Ecto neural progenitor cell (in vitro differentiated cells): ENCODE measurements at places on chromosomes 13 and 19.

DNA sequence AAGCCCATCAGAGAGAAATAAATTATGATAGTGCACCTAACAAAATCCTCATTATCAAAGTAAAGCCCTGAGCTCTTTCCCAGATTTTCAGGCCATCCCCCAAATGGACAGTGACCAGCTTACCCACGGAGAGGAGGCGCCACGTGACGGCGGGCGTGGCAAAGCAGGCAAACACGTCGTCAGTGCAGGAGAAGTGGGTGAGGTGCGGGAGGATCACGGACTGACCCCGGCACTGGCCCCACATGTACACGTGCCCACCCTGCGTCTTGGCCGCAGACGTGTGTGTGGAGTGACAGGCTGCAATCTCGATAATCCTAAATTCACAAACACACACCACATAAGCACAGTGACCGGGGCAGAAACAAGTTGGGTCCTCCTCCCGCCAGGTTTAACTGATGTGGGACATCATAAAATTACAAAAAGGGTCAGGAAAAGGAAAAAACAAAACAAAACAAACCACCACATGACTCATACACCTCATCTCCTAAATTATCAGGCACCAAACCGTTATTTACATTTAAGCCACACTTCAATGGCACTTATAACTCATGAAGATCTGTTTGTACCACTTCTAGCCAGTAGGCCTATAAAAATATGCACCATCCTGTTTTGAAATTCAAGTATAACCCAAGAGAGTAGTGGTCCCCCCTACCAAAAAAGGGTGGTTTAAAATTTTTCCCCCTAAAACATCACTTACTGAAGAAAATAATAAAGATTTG lies 30.1 kb downstream of the RCBTB2 start:
- DNase-seq = no peak

DNA sequence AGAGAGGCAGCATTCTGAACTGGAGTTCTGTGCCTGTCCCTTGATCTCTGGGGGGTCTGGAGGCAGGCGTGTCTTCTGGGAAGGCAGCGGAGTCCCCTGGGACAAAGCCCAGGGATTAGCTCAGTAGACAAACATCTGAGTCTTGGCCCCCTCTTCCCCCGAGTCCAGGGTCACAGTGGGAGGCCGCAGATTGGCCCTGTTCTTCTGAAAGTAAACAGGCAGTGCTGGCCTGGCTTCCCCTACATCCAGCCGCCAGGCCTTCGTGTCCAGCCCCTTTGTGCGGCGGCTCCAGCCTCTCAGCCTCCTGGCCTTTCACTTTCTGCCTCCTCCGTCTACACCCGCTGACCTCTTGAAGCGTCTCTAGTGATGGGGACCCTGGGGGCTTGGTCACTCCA lies 989 bp downstream of the NFILZ start:
- peak; percentile 75 for DNase-seq

- peak; percentile 84 for DNase-seq
Observed at GRCh38 chr13:98839856-98840769, 87.6 kb upstream of the SLC15A1 start.

- peak; percentile 51 for DNase-seq
Observed at GRCh38 chr13:39417131-39417530, 185.9 kb downstream of the LHFPL6 start.

DNA sequence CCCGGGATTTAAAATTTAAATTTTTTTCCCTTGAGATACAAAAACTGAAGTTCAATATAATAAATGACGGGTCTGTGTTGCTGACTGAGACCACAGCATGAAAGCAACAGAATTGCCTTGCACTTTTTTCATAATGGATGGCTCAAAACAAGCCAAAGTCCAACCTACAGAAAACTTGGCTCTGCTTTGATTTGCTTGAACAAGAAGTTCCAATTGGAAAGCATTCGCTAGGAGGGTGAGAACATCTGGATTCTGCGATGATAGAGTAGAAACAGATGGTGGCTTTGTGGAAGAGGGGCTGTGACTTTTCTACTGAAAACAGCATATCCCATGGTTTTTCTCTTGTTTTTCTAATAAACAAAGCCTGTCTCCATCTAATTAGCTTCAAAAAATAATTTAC lies 46.4 kb downstream of the THSD1 start:
- no peak for DNase-seq

- no peak for DNase-seq
Observed at GRCh38 chr19:39082167-39082566, 2.0 kb upstream of the ACP7 start.

DNA sequence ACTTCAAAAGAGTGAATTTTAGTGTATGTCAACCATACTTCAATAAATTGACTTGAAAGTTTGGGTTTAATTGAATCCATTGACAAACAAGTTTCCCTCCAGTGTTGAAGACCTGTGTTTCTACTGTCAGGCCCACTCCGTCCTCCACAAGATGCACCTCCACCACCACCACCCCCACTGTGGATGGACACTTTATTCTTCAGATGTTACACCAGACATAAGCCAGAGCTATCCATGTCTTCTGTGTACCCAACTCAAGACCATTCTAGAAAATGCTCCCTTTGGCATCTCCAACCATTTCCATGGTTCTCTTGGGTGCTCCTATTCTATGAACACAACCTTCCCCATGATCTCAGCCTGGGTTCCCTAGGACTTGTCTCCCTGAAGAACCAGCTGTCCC lies 207.0 kb downstream of the COL4A1 start:
- DNase-seq = no peak

- no peak for DNase-seq
Observed at GRCh38 chr13:41780715-41781706, 179.9 kb downstream of the VWA8 start.

DNA sequence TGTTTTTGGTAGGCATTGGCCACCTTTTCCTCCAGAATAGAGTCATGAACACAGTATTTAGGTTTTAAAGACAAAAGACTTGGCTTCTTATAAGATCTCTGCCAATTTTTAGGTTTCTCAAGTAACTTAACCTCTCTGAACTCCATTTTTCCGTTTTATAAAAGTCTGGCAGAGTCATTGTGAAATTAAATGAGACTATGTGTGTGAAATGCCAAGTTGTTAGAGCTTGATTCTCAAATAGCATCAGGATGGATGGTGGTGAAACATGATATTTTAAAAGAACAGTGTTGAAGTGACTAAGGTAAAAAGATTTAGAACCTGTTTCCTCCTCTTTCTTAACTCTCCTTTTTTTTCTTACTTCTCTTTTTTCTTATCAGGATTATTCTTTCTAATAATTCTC lies 617.7 kb upstream of the SLITRK1 start:
- DNase-seq = no peak

- no peak for DNase-seq
Observed at GRCh38 chr13:48264058-48264457, 31.1 kb downstream of the ITM2B start.

DNA sequence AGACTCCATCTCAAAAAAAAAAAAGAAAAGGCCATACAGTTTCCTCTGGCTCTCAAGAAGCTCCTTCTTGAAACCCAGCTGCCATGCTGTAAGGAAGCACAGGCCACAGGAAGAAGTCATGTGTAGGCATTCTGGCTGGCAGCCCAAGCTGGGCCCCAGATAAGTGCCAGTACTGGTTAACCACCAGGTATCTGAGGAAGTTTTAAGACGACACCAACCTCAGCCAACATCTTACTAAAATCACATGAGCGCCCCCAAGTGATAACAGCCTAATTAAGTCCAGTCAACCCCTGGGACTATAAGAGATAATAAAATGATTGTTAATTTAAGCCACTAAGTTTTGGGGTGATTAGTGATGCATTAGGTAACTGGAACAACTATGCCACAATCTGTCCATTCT lies 27.4 kb upstream of the AKT2 start:
- DNase-seq = no peak

DNA sequence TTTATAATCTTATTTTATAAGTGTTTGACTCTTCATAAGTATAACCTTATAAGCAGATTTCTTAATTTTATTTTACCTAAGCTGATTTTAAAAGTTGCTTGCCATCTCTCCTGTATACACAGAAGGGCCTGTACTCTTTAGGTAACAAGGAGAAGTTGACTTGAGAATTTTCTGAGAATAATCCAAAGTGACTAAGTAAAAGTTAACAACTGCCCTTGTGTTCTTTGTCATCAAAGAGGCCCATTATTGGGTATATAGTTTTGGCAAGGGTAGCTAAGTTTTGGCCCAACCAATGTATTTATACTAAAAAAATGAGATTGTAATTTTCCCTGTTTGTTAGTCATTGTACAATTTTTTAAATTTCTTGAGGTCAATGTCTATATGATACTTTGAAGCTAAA lies 3.2 kb downstream of the LCP1 start:
- no peak for DNase-seq

- no peak for DNase-seq
Observed at GRCh38 chr19:6086068-6086788, 24.1 kb downstream of the RFX2 start.

- no peak for DNase-seq
Observed at GRCh38 chr19:18644196-18645034, 7.6 kb downstream of the KLHL26 start.

- no peak for DNase-seq
Observed at GRCh38 chr13:31096654-31097302, 64.9 kb downstream of the HSPH1 start.

DNA sequence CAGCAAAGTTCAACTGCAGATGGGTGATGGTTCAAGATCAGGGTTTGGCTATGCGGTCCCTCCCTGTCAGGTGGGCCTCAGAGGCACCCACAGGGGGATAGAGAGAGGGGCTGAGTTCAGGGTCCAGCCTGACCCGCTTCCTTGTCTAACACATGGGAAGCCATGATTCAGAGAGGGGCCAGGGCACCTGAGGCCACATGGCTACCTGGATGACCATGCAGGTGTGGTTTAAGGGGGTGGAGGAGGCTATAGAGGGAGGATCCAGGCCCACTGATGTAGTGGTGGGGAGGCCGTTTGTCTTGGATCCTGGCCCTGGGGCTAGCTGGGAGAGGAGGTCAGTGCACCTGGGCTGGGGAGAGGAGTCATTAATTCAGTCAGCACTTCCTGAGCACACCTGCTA lies 56.7 kb downstream of the ZNF536 start:
- DNase-seq = no peak

DNA sequence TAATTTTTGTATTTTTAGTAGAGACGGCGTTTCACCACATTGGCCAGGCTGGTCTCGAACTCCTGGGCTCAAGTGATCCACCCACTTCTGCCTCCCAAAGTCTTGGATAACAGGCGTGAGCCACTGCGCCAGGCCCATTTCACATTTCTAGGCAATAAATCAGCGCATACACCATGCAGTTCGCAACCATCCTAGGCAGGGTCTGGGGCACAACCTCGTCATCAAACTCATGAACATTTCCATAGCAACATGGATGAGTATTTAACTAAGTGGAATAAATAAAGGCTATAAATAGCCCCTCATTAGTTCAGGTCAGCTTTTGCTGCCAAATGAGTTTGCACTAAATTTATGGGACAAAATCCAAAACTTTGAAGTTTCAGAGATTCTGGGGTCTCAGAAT lies 8.2 kb downstream of the MEIS3 start:
- DNase-seq = no peak

DNA sequence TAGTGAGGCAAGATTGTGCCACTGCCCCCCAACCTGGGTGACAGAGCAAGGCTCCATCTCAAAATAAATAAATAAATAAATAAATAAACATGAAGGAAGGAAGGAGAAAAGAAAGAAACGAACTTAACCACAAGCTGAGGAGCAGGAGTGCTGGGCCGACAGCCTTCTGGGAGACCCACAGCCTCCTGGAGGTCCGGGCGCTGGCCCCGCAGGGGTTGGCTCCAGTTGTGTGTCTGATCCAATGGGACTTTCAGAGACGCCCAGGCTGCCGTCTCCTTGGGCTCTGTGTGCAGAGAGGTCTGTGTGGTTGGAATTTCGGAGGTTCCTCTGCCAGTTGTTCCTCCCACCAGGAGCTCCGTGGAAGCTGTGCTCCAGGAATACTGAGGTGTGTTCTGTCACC lies 36.0 kb upstream of the MCF2L start:
- no peak for DNase-seq

GRCh38 chr19:467554-467953 lies 6.7 kb upstream of the SHC2 start:
- no peak for DNase-seq

DNA sequence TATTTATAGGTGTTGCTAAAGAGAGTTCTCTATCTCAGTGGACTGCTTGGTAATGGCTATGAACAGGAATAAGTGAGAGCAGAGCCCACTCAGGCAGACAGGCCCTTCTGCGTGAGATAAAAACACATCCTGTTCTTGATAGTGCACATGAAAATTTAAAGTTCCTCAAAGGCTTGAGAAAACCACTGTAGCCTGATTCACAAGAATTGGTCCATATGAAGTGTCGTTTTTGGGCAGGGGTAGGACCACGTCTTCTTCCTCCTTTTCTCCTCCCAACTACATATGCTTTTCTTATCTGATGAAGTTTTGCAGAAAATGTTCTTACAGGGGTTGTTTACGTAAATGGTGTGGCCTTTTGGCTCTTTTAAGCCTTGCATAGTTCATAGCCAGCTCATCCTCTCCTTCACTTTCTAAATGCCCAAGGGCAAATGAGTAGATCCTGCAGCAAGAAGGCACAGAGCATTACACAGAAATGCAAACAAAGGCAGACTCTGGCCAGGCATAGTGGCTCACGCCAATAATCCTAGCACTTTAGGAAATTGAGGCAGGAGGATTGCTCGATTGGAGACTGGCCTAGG lies 53.8 kb downstream of the RNF6 start:
- DNase-seq = no peak

DNA sequence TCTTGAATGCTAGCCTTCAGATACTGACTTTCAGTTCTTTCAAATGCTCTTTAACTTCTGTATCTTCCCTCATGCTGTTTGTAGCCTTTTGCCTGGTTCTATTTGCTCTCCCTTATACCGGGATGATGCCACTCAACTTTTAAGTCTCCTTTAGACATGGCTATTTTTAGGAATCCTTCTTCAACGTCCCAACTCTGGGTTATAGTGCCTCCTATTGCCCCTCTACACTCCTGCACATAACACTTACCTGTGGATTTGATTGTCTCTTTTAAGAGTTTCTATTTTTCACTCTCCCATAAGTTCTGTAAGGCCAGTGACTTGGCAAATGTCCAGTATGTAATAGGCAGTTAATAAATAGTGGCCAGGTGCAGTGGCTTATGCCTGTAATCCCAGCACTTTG lies 343.0 kb downstream of the KLF5 start:
- no peak for DNase-seq

GRCh38 chr13:36858290-36858689 lies 39.3 kb downstream of the RFXAP start:
- no peak for DNase-seq

DNA sequence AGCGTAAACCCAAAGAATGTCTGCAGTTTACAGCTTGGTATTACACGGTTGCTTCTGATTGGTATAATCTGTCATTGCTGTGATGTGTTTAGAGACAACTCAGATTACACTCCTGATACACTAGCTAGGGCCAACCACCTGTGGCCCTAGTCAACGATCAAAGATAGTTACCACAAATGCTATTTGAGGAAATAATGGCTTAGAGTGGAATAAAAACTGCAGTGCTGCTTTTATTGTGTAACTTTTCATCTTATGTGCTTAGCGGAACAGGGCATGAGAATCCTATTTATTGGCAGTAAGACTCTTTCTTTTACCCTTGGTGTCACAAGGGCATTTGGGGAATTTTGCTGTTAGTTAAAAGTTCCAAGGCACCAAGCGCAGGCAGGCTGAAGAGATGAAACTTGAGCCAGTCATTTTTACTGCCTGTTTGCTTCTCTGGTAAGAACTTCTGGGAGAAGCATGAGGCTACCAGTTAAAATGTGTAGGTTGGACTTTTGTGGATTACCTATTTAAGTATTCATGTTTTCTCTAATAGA lies 363.3 kb downstream of the KCNRG start:
- no peak for DNase-seq
